ENCODE measurements at places on chromosomes 7 and 10.

- DNase-seq, result no peak
Measured at GRCh38 chr10:51005551-51005950, 68.7 kb upstream of the PRKG1 start.

DNA sequence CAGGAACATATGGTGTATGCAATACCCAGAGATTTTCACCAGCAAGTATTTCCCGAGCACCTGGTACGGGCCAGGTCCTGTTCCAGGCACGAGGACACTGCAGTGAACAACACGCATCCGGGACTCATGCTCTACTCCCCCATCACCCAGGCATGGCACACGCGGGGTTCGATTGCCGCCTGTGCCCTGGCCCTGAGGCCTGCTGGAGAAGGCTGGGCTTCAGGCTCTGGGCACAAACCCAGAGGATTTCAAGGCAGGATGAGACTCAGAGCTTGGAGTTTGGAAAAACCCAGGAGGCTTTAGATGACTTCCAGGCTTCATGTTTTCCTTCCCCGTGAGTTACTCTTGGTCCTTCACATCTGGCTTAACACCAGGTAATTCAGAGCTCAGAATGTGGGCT is 143.5 kb downstream of the NEURL1 start:
- no peak for DNase-seq

DNA sequence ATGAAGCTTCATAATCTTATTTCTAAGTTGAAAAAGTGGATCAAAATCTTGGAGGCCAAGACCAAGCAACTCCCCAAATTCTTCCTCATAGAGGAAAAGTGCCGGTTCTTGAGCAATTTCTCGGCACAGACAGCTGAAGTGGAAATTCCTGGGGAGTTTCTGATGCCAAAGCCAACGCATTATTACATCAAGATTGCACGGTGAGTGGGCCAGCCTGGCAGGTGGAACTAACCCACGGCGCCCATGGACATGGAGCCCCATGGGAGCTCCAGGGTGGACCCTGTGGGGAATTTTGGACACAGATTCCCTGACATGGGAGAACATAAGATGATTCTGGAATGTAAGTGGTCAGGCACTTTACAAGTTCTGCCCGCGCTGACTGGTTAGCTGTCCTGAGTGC is 125.9 kb downstream of the TRRAP start:
- no peak for DNase-seq

GRCh38 chr7:70680306-70680705 is 451.6 kb upstream of the GALNT17 start:
- no peak for DNase-seq

DNA sequence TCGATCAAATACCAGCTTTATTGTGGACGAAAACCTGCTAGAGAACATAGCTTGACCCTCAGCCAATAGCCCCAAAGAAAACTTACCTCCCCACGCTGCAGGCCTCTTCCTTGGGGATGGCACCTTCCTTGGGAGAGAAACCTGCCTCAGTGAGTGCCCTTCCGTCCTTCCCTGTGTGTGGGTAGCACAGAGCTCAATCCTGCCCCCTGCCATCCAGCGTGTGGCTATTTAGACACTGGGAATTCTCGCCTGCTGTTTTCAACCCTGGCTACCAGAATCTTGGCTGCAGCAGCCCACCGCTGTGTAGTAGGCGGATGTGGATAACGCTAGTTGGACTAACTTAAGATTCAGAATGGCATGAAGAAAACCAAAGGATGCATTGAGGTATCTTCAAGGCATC is 238.2 kb downstream of the TEX36 start:
- no peak for DNase-seq

- no peak for DNase-seq
Measured at GRCh38 chr10:78184851-78185692, 151.4 kb downstream of the RPS24 start.
